ENCODE measurements at places on chromosomes 4 and X.

DNA sequence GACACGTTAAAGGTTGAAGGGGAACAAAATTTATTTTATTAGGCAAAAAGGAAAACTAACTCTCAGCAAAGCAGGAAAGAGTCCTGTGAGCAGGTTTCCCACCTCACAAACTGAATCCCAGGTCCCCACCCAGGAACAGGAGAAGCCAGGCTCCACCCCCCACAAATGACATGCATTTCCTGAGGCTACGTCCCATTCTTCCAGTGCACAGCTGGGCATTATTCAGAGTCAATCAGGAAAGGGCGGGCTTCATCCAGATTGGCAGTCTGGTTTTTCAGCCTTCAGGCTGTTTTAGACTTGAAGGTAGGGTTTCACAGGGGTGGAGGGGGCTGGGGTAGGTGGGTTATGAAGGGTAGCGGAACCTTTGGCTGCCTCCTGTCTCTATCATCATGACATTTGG, 11.9 kb upstream of the ASIC5 start:
- no peak for DNase-seq

GRCh38 chr4:26204249-26204825, 116.5 kb upstream of the RBPJ start:
- DNase-seq = no peak

GRCh38 chr4:83782591-83782990, 246.7 kb downstream of the GPAT3 start:
- no peak for DNase-seq

- DNase-seq = no peak
Measured at GRCh38 chr4:56908206-56909085, 746 bp downstream of the REST start.

DNA sequence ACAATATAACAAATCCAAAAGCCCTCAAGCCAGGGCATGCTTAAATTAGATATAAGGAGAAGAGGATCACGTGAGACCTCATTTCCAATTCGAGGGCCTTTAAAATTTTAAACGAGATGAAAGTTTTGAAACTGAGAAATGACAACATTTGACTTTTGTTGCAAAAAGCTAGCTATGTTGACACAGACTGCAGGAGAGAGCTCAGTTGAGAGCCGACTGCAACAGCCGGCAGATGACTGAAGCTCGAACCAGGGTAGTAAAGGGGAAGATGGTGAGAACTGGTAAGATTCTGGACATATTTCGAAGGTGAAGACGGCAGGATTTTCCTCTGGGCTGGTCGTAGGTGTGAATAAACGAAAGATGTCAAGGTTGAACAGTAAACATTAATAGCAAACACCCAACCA, 773 bp downstream of the PRMT9 start:
- DNase-seq = no peak

- no peak for DNase-seq
Measured at GRCh38 chr4:125527681-125528080, 212.9 kb downstream of the FAT4 start.

DNA sequence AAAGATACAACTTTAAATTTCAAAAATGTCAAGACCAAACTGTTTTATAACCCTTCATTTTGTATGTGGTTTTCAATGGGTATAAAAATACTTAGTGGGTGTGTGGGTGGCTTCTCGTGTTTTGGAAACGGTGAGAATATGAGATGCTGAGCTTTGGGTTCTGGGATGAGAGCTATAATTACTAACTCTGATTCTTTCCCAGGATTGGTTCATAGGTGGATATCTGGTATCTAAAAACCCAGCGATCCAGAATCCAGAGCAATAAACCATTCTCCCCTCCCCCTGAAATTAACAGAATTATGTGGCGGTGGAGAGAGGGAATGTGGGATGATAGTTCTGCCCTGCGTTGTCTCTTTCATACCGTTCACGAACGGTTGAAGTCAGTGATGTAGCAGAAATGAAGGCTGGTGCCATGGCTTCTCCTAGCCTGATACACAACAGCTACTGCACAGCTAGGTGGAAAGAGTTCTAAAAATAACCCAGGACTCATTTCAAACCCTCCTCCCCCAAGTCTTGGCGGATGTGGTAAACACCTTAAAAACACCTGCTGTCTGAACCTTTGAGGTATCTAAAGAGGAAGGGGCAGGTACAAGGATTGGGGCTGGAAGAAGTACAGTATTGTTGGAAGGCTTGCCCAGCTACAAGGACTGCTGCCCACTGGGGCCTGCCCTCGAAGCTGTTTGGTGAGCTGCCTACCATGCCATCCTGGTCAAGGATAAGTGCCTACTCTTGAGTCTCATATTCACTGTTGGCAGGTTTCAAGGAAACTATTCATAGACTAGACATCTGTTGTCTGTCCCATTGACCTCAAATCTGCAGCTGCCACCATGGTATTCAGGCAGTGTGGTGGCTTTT, 44.5 kb downstream of the SEPTIN11 start:
- peak; percentile 14 for DNase-seq

GRCh38 chr4:58776627-58777026, 1666.4 kb upstream of the IGFBP7 start:
- no peak for DNase-seq

- DNase-seq = no peak
Measured at GRCh38 chrX:23394421-23394820, 59.8 kb downstream of the PTCHD1 start.

GRCh38 chr4:34972189-34972588, 1272.1 kb downstream of the ARAP2 start:
- no peak for DNase-seq

- DNase-seq = no peak
Measured at GRCh38 chr4:37990731-37991245, 30.6 kb downstream of the PTTG2 start.

- DNase-seq = no peak
Measured at GRCh38 chr4:7691982-7692381, 247.7 kb downstream of the AFAP1 start.

- no peak for DNase-seq
Measured at GRCh38 chrX:13377550-13377934, 57.7 kb upstream of the ATXN3L start.

DNA sequence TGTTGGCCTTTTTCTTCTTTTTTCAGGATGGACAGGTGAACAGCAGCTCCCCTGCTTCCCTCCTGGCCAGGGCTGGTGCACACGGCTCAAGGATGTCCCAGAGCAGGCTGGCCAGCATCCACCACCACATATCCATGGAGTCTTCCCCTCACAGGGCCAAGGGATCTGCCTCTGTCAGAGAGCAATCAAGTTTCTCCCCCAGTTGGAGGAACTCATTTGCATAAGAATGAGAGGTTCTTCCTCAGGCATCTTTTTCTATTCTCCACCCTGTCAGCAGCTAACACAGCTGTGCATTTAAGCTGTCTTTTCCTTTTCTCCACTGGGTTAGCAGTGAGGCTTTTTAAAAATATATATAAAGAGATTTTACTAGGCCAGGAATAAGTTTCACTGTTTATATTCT, 143.8 kb downstream of the ANAPC10 start:
- DNase-seq = no peak

DNA sequence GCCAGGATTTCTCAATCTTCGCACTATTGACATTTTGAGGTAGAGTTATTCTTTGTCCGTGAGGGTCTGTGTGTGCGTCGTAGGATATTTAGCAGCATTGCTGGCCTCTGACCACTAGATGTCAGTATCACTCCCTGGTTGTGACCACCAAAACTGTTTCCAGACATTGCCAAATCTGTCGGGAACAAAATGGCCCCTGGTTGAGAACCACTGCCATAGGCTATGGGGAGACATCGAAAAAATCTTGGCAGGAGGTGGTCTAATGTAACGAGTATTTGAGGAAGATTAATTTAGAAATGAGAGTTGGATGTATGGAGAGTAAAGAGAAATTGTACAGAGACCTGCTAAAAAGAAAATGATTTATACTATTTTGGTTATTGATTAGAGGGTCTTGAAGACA, 108.4 kb downstream of the DOCK11 start:
- peak; percentile 4 for DNase-seq

GRCh38 chr4:141459020-141459419, 177.4 kb upstream of the IL15 start:
- DNase-seq = no peak

DNA sequence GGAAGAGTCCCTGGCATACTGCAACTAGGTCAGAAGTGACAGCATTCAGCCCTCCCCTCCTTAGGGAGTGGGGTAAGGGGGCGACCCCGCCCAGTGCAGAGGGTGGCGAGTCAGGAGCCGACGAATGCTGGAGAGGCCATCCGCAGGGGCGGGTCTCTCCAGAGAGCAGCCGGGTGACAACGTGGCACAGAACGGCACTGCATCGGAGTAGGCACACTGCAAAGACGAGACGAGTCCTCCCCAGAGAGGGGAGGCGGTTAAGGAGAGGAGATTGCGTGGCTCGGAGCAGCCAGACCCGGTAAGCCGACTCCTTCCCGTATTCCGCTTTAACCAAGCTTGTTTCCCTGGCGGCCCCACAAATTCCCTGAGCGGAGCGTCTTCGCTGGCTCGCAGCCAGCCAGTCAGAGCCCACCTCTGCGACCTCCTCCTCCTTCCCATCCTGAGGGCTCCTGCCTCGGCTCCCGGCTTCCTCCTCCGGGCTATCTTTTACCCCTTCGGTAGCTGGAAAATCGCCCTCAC, 54.9 kb downstream of the LINC00632 start:
- no peak for DNase-seq

GRCh38 chr4:105092356-105092755, 54.3 kb upstream of the TET2 start:
- DNase-seq = no peak

GRCh38 chrX:149039057-149039456, 466.0 kb downstream of the IDS start:
- no peak for DNase-seq

DNA sequence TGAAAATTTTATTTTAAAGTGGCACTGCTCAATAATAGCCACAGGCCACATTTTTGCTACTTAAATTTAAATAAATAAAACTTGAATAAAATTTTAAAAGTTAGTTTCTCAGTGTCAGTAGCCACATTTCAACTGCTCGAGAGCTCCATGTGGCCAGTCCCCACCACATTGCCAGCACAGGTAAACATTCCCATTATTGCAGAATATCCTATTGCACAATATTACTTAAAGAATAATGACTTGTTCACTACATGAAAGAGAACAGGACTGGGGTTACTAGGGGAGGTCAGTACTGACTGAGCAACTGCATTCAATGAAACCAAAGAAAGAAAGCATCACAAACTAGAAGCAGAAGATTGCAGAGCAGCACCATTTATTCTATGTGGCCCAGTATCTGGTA, 2201.6 kb upstream of the TENM3 start:
- DNase-seq = no peak

- no peak for DNase-seq
Measured at GRCh38 chr4:24140892-24141291, 251.0 kb upstream of the PPARGC1A start.

- DNase-seq = no peak
Measured at GRCh38 chr4:190015538-190016368, 11.3 kb downstream of the FRG2 start.

DNA sequence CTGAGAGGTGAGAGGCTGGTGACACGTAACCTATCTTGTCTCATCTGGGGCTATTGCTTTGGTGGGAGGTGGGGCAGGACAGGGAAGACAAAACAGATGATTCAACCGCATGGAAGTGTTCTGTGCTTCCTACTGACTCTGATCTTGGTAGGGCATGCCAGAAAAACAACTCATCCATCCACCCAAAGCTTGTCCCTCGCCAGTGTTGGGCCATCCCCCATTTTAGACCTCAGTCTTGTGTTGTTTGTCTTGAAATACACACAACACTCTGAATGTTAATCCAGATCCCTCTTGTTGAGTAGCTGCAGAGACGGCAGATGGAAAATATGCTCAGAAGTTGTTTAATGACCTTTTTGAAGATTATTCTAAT, 377 bp downstream of the CHRNA9 start:
- DNase-seq = no peak

GRCh38 chr4:174216799-174217272, 66.6 kb downstream of the FBXO8 start:
- no peak for DNase-seq

- no peak for DNase-seq
Measured at GRCh38 chr4:151284534-151285245, 7.7 kb downstream of the PRSS48 start.

GRCh38 chr4:70868778-70869177, 29.1 kb upstream of the GRSF1 start:
- no peak for DNase-seq

DNA sequence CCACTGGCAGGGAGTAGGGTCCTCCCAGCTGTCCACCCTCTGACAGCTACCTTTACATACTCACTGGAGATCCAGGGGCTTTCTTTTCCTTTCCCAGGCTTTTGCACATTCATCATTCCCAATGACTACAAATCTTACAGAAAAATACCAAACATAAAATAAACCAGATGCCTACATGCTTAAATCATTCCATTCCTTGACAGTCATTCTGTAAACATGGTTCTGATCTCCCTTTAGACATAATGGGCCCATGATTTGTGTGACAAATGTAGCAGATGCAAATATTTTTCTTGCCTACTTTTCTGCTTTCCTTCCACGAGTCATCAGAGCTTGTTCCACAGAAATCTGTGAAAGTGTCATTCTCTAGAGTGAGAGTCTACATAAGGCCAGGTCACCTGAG, 207.0 kb downstream of the IDS start:
- no peak for DNase-seq

DNA sequence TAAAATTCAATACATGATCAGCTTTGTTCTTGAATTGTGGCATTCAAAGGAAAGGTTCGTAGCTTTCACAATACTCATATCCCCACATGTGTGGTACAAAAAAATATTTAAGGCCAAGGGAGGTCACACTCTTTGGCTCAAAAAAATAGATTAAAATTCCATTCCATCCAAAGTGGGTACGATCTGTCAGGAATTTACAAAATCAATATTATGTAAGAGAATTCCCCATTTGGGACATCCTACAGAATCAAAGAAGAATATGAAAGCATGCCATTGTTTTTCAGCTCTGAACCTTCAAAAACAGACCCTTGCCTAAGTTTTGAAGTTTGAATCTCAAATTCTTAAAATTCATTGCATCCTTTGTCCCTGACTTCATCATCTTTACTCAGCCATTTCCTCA, 85.8 kb downstream of the MID1 start:
- no peak for DNase-seq

DNA sequence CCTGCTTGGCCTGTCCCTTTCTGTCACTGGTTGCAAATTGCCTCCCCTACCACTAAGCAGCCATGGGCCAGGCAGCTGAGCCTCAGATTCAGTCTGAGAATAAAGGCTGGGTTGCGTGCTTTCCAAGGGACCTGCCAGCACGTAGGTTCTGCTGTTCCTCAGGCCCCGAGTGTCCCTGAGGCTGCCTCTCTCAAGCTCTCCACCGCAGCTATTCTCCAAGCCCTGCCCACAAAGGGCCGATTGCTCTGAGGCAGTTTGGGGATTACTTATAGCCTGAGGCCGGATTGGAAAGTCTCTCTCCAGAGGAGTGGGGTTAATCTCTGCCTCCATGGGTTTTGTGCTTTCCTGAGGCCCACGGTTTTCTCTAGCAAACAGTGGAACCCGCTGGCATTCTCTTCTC, 590.7 kb downstream of the BCOR start:
- DNase-seq = no peak

- no peak for DNase-seq
Measured at GRCh38 chr4:135319685-135320084, 1118.1 kb upstream of the PABPC4L start.

- no peak for DNase-seq
Measured at GRCh38 chrX:7580127-7580526, 262.8 kb upstream of the VCX start.

Data from NCI-H1436 treated with DMSO at 0.1 percent for 48 hours (cell line).